ENCODE measurements at places on chromosomes 4 and X.

DNA sequence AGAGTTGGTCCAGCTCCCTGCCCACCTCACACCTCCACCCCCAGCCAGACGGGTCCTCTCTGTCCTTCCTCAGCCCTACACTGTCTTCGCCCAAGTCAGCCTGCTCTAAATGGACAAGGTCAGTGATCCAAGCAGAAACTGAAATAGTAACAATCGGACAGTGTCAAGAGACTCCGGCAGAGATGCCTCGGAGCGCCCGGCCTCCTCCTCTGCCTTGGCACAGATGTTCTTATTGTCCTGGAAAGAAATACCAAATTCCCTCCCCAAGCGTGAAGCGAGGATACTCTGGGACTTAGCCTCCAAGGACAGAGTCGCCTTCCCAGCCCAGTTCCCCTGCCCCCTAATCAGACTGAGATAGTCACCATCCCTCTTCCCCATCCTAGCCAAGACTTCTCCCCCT is 28.5 kb downstream of the UTP14A start:
- DNase-seq: no peak

DNA sequence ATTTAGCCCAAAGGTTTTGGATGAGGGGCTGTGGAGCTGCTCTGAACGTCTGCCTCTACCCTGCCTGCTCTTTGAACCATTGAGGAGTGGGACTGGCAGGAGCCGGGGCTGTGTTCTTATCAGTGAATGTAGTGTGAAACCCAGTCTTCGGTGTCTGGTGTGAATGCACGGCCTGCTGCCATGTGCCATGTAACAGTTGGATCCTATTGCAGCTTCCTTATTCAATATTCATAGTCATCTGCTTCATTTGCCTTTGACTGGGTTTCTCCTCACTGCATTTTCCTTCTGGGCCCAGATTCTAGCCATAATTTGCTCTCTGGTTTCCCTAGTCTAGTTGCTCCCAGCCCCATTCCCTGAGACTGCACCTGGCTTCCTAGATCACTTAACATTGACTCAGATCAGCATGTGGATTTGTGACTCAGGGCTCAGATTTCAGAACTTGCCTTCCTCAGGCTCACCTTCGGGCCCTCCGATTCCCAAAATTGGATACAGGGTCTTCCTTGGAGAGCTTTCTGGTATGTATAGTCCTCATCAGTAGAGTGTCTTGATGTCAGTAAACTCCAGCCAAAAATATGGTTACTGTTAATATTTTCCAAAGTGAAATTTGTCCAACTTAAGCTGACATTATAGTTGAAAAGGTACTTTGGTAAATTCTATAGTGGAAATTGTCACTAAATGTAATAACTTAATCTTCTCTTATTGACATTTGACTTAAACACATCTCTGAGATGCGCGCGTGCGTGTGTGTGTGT is 94.0 kb upstream of the DDIT4L start:
- no peak for DNase-seq

GRCh38 chr4:90403781-90404180 is 276.6 kb downstream of the CCSER1 start:
- no peak for DNase-seq

DNA sequence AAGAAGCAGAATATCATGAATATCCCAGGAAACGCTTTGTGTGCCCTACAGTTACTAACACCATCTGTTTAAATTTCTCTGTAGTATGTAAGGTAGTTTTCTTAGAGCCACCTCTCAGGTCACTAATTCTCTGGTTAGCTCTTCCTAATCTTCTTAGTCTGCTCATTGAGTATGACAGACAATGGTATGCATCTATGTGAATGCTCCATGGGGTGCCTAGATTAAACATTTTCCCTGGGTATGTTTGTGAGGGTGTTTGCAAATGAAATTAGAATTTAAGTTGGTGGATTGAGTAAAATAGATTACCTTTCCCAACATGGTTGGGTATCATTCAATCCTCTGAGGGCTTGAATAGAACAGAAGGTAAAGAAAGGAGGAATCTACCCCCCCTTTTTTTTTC is 233.0 kb downstream of the PCDH18 start:
- DNase-seq: no peak

DNA sequence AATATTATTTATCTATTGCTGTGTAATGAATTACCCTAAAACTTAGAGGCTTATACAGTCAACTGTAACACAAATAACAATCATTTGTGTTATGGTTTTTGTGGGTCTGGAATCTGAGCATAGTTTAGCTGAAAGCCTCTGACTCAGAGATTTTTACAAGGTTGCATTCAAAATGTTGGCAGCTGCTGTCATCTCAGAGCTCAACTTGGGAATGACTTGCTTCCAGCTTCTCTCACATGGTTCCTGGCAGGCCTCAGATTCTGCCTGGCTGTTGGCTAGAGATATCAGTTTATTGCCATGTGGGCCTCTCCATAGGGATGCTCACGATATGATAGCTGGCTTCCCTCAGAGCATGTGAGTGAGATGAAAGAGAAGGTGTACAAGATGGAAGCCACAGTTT is 70.2 kb upstream of the BRWD3 start:
- DNase-seq: no peak
